ENCODE measurements at places on chromosomes 3 and 15.

GRCh38 chr15:97961067-97961954 is 808 bp downstream of the ARRDC4 start:
- no peak for DNase-seq

GRCh38 chr15:48966595-48967301 is 3.0 kb upstream of the SHC4 start:
- peak; percentile 59 for DNase-seq

DNA sequence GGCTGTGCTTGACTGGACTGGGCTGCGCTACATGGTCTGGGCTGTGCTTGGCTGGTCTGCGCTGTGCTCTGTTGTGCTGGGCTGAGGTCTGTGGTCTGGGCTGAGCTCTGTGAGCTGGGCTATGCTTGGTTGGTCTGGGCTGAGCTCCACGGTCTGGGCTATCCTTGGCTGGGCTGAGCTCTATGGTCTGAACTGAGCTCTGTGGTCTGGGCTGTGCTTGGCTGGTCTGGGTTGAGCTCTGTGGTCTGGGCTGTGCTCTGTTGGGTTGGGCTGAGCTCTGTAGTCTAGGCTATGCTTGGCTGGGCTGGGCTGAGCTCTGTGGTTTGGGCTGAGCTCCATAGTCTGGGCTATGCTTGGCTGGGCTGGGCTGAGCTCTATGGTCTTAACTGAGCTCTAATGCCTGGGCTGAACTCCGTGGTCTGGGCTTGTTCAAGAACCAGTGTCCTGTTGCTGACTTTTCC is 92.0 kb downstream of the PLXNA1 start:
- DNase-seq = no peak

DNA sequence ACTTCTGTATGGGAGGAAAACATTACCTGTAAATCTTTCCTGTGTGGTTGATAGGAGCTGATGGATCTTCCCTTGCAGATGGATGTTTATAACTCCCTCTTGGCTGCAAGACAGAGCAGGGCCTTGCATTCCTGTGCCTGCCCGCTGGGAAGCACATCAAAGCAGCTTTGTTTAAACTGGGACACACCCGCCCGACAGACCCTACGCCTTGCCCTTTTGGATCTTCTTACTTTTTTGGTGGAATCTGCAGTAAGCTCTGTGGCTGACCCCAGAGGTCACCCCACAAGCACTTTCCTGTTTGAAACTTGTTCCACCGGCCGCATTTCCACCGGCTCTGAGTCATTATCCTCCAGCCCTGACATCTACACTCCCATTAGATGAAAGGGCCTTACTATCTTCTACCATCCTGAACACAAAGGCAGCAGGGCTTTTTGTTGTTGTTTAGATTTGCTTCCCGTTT is 244.1 kb upstream of the STT3B start:
- peak; percentile 65 for DNase-seq

- no peak for DNase-seq
Observed at GRCh38 chr15:66646799-66647198, 55.2 kb upstream of the SMAD6 start.

- DNase-seq = peak; percentile 85
Observed at GRCh38 chr3:11643605-11644087, at the start of gene VGLL4. Gene VGLL4, minus strand, starts transcription at chr3:11643915. Its CDS starts 397 bp downstream, at chr3:11643518.

GRCh38 chr3:191076903-191077552 is 122.0 kb upstream of the OSTN start:
- no peak for DNase-seq

GRCh38 chr3:142963516-142964448 is at the start of gene PAQR9:
Gene PAQR9, minus strand, starts transcription at chr3:142963674. Its CDS starts 338 bp downstream, at chr3:142963336.
- DNase-seq = peak; percentile 48

DNA sequence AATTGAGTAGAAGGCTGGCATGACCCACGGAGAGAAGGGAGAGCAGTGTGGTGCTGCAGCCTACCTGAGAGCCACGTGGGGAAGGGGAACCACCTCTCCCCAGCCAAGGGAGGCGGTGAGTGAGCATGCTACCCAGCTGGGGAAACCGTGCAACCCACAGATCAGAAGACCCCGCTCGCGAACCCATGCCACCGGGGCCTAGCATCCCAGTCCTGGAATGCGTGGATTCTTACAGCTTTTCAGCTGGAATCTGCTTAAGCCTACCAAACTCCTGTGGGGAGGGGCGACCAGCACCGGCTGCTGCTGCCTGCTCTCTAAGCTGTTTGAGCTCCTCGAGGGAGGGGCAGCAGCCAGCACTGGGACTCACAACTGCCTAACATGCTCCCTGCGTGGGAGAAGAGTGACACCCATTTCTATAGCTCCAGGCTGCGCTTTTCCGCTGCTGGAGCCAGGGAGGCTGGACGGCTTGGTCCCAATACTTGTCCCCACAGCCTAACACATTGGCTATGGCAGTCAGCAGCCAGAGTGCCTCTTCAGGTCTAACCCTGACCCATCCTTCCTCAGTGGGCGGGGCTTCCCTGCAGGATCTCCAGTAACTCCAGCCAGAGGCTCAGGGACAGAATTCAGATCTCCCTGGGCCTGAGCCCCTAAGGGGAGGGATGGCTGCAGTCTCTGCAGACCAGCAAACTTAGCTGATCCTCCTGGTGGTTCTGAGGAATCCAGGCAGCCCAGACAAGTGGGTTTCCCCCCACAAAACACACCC is 20.0 kb upstream of the TEX55 start:
- no peak for DNase-seq

All from activated CD4-positive, alpha-beta T cell treated with anti-CD3 and anti-CD28 coated beads for 36 hours (primary cell).